ENCODE measurements at places on chromosomes 1 and 21. TPM values are rescaled to one million over a fixed set of nuclear protein-coding genes. Genes with fewer than 3 reads are reported as not detected.
A peak's percentile ranks its signal among the peaks of the same experiment; 100 is the strongest.

DNA sequence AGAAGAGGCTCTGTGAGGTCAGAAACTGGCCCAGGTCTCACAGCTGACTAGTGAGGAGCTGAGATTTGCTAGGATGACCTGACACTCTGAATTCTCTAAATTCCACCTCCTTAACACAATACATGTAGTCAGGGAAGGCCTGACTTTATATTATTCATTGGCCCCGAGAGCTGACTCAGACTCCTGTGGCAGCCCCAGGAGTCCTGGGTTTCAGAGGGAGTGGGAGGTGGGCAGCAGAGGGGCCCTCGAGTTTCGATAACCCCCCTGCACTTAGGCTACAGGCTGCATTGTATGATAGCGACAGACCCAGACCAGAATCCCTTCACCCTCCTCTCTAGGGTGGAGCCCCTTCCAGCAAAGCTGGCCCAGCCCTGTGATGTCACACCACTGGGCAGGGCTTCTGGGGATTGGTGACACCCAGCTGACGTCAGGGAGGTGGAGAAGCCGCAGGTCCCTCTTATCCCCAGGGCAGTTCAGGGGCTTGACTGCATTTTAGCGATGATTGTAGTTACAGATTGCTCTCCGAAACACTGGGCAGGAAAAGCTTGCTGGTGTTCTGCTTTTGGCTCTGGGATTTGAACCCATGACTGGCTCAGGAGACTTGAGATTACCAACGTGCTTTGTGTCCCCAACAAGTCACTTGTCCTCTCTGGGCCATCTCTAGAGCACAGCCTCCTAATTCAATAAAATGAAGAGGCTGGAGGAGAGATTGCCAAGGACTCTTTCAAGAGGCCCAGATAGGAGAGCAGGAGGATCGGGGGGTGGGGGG is 17.0 kb upstream of the GPR37L1 start:
- DNase-seq = peak; percentile 48

DNA sequence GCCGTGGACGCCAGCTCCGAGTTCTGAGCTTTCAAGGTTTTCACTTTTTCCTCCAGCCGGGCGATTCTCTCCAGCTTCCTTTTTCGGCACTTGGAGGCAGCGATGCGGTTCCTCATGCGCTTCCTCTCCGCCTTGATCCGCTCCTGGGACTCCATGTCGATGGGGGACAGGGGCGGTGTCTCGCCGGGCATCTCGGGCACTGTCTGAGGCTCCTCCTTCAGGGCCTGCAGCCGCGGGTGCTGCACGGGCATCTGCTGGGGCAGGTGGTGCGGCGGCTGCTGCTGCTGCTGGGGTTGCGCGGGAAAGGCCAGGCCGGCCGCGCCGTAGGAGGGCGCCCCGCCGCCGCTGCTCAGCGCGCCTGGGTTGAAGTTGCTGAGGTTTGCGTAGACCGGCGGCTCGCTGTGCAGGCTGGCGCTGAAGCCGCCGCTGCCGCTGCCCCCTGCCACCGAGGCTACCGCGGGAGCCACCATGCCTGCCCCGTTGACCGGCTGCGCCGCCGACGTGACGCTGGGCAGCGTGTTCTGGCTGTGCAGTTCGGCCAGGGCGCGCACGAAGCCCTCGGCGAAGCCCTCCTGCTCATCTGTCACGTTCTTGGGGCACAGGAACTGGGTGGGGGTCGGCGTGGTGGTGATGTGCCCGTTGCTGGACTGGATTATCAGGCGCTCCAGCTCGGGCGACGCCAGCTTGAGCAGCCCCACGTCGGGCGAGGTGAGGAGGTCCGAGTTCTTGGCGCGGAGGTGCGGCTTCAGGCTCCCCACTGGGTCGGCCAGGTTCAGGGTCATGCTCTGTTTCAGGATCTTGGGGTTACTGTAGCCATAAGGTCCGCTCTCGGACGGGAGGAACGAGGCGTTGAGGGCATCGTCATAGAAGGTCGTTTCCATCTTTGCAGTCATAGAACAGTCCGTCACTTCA is 1.4 kb downstream of the JUN start:
- DNase-seq = peak; percentile 89

- no peak for DNase-seq
Observed at GRCh38 chr1:21618059-21618458, 51.1 kb downstream of the RAP1GAP start.

GRCh38 chr1:13667691-13668090 is 32.3 kb upstream of the PRDM2 start:
- DNase-seq = no peak

GRCh38 chr1:241990040-241990439 is 8.9 kb downstream of the MAP1LC3C start:
- DNase-seq = peak; percentile 55

DNA sequence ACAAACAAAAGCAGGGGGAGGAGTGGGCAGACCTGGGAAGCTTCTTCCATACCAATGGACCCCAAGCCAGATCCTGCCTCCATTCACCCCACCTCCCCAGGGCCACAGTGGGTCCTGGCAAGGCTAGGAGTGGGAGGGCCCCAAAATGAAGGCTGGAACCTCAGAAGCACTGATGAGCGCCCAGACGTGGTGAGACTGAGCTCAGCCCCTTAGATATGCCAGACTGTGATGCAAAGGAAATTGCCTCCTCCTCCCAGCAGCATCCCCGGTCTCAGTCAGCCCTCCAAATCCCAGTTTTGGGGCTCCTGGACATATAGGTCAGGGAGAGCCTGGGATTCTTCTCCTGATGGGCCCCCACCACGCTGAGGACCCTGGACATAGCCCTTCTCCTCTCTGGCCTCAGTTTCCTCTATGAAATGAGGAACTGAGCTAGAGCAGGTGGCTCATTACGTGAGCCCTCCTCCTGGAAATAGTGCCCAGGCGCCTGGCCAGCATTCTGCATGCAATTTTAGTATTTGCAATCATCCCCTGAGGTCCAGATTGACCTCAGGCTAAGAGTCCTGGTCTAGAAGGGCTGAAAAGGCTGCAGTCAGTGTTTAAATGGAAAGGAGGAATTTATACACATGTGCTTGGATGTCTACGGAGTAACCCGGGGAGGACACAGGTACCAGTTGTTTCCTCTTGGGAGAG is 33.5 kb downstream of the RHBG start:
- no peak for DNase-seq

DNA sequence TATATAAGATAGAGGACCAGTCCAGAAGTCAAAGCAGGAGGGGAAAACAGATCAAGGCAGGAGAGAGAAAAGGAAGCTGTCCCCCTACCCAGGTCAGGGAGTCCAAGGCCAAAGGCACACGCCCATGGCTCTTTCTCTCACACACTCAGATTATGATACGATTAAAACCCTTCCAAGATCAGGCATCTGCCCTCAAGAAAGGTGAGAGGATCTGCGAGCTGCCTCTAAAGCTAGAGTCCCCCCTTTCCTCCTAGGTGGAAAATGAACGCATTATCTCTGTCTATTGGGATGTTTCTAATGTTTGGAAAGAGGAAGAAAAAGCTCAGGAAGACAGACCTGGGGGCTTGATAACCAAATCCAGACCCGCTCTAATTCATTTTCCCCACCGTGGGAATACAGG is 7.6 kb downstream of the PAFAH2 start:
- DNase-seq = no peak

DNA sequence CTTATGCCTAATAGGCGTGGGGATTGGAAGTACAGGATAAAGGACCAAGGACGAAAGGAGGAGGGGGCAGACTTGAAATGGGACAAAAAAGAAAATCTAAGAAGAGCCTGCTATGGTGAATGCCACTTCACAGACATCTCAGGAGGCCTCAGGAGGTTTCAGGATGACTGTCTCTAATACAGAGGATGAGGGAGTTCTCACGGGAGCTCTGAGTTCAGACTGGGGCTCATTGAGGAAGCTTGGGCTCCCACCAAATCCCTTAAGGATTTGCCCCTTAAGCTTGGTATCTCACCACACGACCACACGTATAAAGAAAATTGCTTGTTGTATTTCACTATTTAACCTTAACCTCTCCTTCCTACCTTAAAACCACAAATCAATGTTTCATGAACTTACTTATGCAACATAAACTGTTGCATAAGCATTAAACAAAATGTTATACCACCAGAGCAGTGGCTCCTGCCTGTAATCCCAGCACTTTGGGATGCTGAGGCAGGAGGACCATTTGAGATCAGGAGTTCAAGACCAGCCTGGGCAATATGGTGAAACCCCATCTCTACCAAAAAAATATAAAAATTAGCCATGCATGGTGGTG is 12.4 kb downstream of the SLC30A1 start:
- DNase-seq = no peak

The DUSP10 gene
- total RNA-seq = 5.3 TPM

The PTGER3 gene
- total RNA-seq = 9.0 TPM

DNA sequence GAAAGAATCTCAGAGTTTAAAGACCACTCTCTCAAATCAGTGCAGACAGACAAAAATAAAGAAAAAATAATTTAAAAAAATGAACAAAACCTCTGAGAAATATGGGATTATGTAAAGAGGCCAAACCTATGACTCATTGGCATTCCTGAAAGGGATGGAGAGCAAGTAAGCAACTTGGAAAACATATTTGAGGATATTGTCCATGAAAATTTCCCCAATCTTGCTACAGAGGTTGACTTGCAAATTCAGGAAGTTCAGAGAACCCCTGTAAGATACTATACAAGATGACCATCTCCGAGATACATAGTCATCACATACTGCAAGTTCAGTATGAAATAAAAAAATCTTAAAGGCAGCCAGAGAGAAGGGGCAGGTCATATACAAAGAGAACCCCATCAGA is 43.7 kb upstream of the IVNS1ABP start:
- no peak for DNase-seq

DNA sequence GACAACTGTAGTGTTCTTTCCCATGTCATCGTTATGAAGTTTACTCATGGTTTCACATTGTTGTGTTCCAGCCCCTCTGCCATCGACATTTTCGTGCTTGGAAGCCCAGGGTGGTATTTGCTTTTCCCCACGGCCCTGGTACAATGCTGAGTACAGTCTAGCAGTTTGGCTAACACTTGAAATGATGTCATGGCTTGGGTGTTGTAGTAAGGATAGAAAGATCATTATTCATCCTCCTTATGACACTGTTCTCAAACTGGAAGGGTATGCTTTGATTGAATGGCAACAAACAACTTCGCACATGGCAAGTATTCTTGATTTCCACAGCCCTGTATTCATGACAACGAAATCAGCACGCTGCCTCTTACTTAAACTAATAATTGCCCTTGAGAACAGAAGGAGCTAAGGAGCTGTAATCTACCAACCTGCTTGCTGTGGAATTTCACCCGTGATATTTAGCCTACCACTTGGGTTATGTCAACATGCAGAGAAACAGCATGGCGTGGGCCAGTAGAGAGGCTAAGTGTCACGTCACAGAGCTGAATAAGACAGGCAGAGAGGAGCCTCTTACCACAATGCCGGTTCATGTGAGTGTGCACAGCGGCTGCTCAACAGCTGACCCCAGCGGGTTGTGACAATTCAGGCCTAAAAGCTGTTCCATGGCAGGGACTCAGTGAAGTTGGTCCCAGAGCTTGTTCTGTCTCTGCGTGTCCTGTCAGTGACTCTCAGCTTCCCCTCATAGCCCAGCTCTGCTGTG is 73.9 kb downstream of the KCNJ6 start:
- no peak for DNase-seq

GRCh38 chr1:101307985-101308689 is 71.3 kb downstream of the S1PR1 start:
- no peak for DNase-seq

The CD48 gene
- 20.5 TPM for total RNA-seq

The PCP4 gene
- 26.9 TPM for total RNA-seq

The FAM72C gene
- 0.38 TPM for total RNA-seq

DNA sequence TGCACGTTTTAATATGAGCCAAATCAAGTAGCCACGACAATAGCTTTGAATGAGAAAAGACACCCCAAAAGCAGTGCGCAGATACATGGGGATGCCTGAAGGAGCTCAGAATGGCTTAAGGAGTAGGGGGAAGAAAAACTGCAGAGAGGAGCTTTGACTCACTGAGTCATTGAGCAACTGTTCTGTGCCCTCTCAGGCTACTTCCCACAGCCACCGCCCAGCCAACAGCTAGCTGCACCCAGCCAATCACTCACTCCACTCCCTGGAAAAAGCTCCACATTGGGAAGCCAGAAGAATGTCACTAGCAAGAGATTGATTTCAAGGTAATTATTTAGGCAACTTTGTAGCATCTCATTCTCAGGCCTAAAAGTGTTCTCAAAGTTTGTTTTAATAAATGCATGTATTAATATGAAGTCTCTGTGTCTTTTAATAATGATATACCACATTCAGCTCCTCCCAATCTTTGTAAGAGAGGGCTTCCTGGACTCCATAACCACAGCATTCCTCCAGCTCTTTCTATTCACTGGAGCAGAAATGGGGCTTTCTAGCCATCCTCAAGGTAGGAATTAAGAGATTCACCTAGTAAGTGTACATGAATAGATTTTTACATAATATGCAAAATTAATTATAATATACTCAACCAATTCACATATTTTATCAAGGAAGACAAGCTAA is 16.8 kb downstream of the DUSP10 start:
- DNase-seq = no peak

DNA sequence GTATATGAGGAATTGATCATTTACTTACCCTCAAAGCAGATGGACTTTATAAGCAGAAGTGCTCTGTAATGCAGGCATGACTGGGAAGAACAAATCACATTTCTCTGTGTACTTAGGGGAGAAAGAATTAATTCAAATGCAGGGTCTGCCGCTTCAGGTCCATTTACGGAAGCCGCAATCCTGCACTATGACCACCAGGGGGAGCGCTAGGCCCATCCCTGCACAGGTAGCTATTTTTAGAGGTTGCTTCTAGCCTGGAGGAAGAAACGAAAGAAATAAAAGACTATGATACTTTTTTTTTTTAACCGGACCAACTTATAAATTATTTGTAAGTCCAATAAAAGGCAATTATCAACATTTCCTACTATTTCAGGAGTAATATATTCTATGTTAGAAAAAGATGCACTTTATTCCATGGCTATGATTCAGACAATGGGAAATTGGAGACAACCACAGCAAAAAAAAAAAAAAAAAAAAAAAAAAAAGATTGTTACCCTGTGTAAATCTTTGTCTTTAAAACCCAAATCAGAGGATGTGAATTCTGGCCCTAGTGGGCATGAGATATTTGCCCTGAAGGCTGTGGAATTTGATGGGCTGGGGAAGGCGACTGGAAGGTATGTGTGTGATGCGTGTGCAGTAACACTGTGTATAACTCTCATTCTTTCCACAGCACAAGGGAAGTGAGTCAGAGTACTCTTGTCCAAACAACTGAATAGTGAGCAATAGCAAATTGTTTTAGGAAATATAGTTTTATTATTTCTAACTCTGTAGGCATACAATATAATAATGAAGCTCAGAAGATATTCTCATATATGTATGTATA is 12.9 kb upstream of the FYB2 start:
- peak; percentile 93 for DNase-seq

The CELA2A gene
- total RNA-seq = not detected

- DNase-seq = no peak
Observed at GRCh38 chr1:43883321-43883720, 50.3 kb upstream of the ARTN start.

The GPR25 gene
- total RNA-seq = 0.19 TPM

DNA sequence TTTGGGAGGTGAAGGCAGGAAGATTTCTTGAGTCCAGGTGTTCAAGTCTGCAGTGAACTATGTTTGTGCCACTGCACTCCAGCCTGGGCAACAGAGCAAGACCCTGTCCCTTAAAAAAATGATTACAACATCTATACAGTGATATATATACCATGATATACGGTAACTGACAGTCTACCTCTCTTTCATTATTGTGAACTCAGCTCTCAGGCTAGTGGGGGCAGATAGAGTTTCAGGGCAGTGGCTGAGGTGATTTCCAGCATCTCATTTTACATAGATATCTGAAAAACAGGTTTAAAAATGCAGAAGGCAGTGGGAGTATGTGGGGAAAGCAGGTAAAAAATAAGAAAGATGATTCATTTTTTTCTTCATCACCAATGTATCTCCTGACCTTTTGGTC is 8.1 kb upstream of the NTNG1 start:
- DNase-seq = no peak
